ENCODE measurements at places on chromosomes 16 and 17. TPM values are rescaled to one million over a fixed set of nuclear protein-coding genes. Genes with fewer than 3 reads are reported as not detected.

The RND2 gene
- polyA plus RNA-seq, result 0.37 TPM

The ZNHIT3 gene
- polyA plus RNA-seq, result 120 TPM

The GSG1L2 gene
- polyA plus RNA-seq, result not detected

The RHBDL3 gene
- polyA plus RNA-seq, result 6.6 TPM

The CRYM gene
- 0.98 TPM for polyA plus RNA-seq

The ITGAL gene
- polyA plus RNA-seq, result 0.08 TPM

The RAP1GAP2 gene
- 8.3 TPM for polyA plus RNA-seq

The ADAM11 gene
- polyA plus RNA-seq, result 2.1 TPM

The CDH13 gene
- polyA plus RNA-seq, result not detected

The SREBF1 gene
- 159 TPM for polyA plus RNA-seq

The ELMO3 gene
- 1.4 TPM for polyA plus RNA-seq

Data from A549 (cell line).